ENCODE measurements at places on chromosomes 1 and 21.

- DNase-seq: no peak
Observed at GRCh38 chr1:176998183-176998795, 166.2 kb downstream of the ASTN1 start.

DNA sequence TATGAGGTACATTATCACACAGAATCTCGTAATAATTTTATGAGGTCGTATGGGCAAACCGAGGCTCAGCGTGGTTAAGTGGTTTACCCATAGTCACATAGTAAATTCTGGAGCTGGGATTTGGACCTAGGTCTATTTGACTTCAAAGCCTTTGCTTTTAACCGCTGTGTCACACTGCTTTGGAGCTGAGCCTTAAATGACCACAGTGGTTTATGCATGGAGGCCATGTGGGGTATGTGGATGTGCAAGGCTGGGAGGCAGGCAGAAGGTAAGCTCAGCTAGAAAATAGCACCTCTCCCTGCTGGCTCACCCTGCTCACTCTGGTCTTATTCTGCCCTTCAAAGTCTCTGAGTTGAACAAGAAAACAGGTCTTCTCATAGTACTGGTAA lies 269.5 kb downstream of the TRABD2B start:
- no peak for DNase-seq

DNA sequence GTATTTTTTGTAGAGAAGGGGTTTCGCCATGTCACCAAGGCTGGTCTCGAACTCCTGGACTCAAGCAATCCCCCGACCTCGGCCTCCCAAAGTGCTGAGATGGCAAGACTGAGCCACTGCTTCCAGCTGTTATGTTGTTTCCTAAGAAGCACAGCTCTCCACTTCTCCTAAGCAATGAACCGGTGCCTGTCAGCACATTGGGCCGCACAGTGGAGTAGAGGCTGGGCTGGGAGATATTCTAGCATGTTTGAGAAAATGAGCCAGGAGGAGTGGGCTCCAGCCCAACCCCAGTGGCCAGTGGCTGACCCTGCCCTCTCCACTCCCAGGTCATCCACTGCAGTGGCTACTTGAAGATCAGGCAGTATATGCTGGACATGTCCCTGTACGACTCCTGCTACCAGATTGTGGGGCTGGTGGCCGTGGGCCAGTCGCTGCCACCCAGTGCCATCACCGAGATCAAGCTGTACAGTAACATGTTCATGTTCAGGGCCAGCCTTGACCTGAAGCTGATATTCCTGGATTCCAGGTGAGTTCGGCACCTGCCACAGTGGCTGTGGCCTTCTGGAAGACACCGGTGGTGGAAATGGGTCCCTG lies 27.0 kb downstream of the SIM2 start:
- DNase-seq: no peak

GRCh38 chr1:221697923-221698425 lies 43.9 kb downstream of the DUSP10 start:
- no peak for DNase-seq

DNA sequence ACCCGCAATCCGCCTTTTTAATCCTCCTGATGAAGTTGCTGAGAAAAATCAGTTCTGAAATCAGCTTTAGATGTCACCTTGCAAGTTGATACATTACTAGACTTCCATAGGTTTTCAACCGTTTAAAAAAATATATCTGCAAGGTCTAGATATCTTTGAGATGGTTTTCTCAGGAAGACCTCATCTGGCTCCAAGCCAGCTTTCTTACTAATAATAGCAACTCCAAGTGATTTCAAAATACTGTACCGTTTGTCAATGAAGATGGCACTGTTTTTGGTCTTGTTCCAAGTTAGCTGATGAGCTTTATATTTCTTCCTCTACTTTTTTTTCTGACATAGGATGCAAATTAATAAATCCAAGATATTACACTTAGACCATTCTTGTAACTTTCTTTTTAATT lies 40.3 kb downstream of the LRRC8C start:
- no peak for DNase-seq

GRCh38 chr1:154219541-154219940 lies 1.2 kb upstream of the UBAP2L start:
- DNase-seq: no peak

DNA sequence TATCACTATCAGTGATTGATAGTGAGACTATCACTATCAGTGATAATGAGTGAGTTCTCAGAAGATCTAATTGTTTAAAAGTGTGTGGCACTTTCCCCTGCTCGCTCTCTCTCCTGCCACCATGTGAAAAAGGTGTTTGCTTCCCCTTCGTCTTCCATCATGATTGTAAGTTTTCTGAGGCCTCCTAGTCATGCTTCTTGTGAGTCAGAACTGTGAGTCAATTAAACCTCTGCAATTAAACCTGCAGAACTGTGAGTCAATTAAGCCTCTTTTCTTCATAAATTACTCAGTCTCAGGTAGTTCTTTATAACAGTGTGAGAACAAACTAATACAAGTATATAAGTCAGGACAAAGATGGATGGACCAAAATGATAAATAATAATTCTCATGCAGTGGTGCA lies 7.0 kb upstream of the IL23R start:
- DNase-seq: no peak

GRCh38 chr1:97743129-97743528 lies 177.7 kb downstream of the DPYD start:
- DNase-seq: no peak

GRCh38 chr1:41323243-41323642 lies 38.0 kb upstream of the FOXO6 start:
- DNase-seq: no peak

DNA sequence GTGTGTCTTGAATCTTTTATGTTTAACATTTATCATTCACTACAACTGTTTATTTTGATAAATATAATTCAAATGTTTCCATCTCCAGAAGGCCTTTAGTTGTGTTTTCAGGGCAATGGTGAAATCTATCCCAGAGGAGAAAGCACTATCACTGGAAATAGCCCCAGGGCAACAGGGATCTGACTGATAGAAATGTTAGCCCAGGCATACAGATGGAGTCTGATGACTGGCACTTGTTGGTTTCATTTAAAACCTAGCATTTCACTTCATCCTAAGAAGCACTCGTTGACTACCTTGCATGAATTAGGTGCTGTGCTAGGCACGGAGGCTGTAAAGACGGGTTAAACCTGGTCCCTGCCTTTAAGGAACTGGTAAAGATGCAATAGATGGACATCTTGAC lies 103.1 kb downstream of the C1orf21 start:
- no peak for DNase-seq

- DNase-seq: no peak
Observed at GRCh38 chr1:175036476-175036875, 13.3 kb upstream of the MRPS14 start.

GRCh38 chr1:53482441-53483153 lies 23.4 kb downstream of the DMRTB1 start:
- DNase-seq: no peak

DNA sequence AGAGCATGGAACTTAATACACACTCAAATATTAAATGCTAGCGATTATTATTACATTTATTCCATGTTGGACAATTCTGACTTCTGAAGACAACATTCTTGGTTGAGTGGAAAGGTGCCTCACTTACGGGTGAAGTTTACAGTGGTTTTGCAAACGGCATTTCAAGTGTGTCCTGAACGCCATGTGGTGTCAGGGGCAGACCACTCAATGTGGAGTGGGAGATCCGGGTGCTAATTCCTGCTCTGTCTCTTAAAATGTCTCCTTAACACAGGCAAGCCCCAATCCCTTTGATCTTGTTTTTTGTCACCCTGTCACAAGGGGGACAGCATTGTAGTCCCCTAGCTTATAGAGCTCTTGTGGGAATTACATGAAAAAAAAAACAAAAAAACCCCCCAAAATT lies 5.6 kb upstream of the TDRD10 start:
- DNase-seq: no peak

DNA sequence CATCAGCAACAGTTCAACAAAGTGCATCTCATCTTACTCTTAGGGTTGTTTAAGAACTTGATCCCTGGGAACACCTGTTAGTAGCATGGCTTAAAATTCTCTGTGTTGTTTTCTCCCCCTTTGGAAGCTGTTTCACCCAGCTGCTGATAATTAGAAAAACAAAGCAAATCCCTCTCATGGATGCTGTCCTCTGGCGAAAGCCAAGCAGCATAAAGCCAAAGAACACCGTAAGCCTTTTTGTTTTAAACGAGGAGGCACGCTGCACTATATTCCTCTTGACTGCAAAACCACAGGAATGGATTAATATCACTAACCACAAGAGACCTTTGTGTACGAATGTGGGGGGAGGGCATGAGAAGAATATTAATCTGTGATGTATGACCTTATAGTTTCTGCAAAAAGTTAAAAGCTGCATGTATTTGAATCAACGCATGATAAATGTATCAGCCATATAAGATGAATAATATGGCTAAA lies 923.2 kb downstream of the LTN1 start:
- no peak for DNase-seq

DNA sequence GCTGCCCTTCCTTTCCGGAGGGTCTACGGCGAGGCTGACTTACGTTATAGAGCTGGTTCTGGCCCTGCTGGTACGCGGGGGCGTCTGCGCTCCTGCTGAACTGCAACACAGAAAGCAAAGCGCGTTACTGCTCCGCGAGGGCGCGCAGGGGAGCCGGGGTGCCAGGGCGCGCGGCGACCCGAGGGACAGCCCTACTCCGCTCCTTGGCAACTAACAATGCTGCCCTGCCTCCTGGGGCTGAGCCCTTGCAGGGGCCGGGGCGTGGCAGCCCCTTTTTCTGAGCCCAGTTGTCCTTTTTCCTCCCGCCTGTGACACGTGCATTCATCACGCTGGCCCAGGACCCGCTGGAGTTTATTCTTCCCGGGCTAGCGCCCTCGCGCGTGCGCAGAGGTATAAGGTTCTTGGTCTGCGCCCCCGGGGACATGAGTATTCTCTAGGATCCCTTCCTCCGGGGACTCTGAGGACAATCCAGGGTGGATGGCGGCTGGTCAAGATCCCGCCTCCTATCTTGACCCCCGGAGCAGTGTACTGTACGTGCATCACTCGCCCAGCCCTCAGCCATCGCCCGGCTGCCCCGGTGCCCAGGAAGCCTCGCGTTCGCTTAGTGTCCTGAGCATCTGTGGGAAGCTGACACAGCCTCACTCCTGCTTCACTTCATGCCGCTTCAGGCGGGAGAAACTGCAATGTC lies 78.9 kb downstream of the CD247 start:
- no peak for DNase-seq

- DNase-seq: no peak
Observed at GRCh38 chr21:35324372-35325220, 275.5 kb upstream of the RUNX1 start.

DNA sequence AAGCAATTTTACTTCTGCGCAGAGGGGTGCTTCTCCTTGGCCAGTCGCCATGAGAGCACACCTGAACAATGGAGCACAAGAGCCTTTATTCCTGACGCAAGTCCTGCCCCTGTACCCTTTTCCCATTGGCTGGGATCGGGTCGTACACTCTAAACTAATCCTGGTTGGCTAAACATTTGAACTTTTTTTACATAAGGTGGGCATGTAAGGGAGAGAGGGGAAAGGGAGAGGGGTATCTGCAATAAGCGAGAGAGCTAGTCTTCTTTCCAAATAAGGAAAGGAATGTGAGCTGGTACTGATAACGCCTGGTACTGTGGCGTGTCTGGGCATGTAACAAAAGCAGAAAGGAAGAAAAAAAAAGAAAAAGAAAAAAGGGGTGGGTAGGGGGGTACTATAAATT lies 21.8 kb downstream of the MFSD2A start:
- no peak for DNase-seq

DNA sequence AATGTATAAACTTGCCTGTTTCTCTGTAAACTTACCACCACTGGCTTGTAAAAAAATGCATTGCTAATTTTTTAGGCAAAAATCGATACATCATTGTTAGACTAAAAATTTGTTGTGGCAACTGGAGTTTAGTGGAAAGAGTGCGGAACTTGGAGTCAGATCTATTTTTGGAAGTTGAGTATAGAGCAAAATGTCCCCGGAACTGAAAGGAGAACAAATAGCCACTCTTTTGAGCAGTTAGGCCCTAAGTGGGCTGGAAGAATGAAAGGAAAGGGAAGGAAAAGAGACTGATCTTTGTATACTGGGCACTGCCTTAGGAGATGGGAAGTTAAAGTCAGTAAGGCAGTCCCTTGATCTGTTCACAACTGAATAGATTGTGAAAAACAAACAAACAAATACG lies 30.2 kb downstream of the OPTC start:
- DNase-seq: no peak

GRCh38 chr1:6180268-6180706 lies at the start of gene CHD5:
CHD5 (minus strand) TSS chr1:6180321; CDS start chr1:6180023, 298 bp downstream.
- no peak for DNase-seq

GRCh38 chr21:32887026-32887425 lies 115.5 kb upstream of the PAXBP1 start:
- DNase-seq: no peak

DNA sequence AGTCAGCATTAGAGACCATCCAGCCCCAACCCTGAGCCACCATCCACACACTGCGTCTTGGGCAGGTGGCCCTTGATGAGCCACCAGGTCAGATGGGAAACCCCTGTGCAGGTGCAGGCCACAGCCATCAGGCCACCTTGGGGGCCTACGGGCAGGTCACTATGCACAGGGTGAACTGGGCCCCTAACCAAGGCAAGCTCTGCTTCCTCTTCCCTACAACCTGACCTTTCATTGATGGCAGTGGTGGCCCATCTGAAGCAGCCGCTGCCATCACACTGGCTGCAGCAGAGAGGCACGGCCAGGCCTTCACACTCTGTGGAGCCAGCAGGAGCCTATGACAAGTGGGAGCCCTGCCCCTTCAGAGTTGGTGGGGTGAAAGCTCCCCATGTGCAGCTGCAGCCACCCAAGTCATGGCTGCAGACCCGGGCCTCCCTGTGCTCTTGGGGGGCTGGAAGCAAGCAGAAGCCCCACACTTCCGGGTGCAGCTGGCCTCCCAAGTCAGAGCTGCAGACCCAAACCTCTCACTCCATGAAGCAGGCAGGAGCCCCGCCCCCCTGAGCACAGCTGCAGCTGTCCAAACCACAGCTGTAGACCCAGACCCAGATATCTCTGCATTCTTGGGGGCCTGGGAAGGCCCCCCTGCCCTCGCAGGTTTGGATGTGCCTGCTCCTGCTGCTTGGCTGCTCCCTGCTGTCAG lies 681.5 kb downstream of the MATN1 start:
- no peak for DNase-seq

DNA sequence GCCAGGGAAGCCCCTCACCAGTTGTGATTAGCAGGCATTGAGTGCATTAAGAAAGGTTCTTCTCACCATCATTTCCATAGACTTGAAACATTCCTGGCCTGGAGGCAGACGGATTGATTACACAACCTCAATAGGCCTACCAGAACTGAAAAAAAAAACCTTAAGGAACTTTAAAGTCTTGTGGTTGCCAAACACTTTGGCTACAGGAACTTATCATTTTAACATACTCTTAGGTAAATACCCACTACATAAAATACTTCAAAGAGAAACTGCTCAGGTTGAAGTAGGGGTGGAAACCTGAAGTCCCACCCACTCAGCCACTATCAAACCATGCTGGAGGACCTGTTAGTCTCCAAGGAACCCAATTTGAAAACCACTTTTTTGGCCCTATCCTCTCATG lies 22.4 kb upstream of the HMGB4 start:
- no peak for DNase-seq

DNA sequence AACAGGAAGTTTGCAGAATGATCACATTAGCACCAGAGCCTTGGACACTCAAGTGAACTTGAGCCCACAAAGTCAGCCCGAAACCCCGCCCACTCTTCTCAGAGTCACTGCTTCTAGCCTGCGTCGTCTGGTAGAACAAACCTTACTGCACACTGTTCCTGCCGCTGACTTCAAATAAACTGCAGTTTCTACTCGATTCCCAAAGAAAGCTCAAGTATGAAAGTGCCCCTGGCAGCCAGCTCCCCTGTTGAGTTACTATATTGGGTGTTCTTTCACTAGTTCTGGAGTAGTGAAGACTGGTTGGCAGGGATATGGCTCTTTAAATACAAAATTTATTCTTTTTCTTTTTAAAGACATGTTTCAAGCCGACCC lies 164.7 kb downstream of the GALNT2 start:
- DNase-seq: no peak

- DNase-seq: no peak
Observed at GRCh38 chr1:69987881-69988280, 217.5 kb downstream of the LRRC40 start.

Measured in stimulated activated CD8-positive, alpha-beta memory T cell treated with anti-CD3 and anti-CD28 coated beads, Interleukin-15, amount 100 ng/mL, for 1 hour (primary cell).